Sigmoid colon (tissue), 7 donors: ENCODE measurements at places on chromosomes 11 and 22.
A peak's percentile ranks its signal among the peaks of the same experiment; 100 is the strongest.

GRCh38 chr22:34761111-34761510 lies 304.8 kb upstream of the ISX start:
- H3K36me3 ChIP-seq: no peaks in the 10 kb centered on the region
- DNase-seq: no peak
- no peak overlapping the region for H3K27ac ChIP-seq
- no peak overlapping the region for H3K4me3 ChIP-seq

DNA sequence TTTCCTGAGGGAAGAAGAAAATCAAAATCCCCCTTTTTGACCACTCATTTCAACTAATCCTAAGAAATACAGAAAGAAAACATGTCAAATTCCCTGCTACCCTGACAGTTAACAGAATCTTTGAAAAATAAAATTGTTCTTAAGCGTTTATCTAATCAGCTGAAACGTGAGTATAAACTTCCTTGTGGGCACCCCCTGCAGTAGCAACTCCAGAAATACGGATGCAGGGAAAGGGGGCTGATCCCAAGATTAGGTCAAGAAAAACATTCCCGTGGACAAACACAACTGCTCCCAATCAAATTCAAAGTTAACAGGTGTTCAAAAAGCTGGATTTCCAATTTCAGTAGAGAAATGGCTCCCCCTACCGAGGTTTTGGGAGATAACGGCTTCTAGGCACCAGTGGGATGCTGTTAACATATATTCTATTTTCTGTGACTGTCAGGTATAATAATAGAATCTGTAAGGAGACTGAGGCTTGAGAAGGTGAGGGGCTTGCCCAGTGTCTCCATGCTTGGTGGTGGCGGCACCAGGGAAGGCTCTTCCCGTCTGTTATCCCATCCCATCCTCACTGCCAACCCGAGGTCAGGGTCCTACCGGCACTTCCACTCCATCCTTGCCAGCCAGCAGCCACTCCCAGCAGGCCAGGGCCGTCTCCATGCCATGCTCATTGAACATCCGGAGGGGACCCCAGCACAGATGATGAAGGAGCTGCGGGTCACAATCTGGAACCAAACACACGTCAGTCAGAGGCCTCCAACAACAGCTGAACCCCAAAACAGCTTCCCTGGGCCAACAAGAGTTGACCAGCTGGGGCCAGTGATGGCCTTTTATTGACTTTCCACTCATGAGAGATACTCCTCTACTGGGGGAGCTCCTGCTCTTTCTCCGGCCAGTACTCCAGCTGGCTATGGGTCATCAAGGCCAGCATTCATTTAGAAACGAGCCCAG lies 32.0 kb upstream of the SERPIND1 start:
- no peak overlapping the region for H3K4me3 ChIP-seq
- DNase-seq: no peak
- peaks cover 53% of the 10 kb centered on the region for H3K36me3 ChIP-seq
- no peak overlapping the region for H3K27ac ChIP-seq

- H3K27me3 ChIP-seq: peaks cover 4% of the 10 kb centered on the region
- no peak within 1 kb of the TSS for H3K27ac ChIP-seq
- no peaks in the 10 kb centered on the region for H3K36me3 ChIP-seq
- no peaks in the 10 kb centered on the region for H3K4me1 ChIP-seq
- H3K4me3 ChIP-seq: no peak within 1 kb of the TSS
Observed at GRCh38 chr22:24427500-24428164, at the start of gene ADORA2A. Gene ADORA2A, plus strand, starts transcription at chr22:24427599. Its CDS starts 5,806 bp downstream, at chr22:24433405.

DNA sequence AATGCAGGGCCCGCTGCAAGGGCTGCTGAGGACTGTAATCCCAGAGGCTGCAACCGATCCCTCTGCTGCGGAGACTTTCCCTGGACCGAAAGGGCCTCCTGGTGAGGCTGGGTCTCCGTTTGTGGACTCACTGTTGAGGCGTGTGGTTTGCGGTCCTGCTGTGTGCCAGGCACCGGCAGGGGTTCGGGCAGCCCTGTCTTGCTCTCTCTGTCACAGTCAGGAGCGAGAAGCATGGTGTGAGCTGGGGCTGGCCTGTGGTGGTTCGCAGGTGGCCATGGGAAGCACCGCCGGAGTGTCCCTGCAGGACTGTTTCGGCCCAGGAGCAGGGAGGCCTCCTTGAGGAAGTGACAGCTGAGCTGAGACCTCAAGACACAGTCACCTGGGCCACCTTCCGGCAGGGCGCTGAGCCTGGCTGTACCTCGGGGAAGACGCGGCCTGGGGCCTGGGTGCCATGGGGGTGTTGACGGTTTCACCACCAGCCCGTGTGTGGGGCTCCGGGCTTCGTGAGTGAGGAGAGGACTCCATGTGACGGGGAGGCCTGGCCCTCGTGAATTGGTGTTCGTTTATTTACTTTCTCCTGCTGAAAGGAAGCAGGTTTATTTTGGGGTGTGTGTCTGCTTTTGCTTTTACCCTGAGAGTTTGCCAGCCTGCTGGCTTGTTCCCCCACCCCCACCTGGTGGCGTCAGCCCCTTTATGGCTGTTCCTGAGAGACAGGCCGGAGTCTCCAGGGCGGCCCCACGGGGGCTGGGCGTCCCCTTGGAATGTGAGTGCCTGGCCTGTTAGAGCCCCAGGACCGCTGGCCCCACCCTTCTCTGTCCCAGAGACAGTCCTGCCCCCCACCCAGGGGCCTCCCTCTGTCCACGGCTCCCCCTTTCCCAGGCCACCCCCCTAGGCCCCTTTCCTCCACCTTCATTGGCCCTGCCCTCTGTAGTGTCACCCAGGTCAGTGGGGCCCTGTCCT lies 122.5 kb downstream of the KCNQ1OT1 start:
- no peak overlapping the region for H3K4me3 ChIP-seq
- H3K36me3 ChIP-seq: no peaks in the 10 kb centered on the region
- H3K4me1 ChIP-seq: no peaks in the 10 kb centered on the region
- peak; percentile 50 for DNase-seq
- no peaks in the 10 kb centered on the region for H3K27me3 ChIP-seq

- peak overlapping the region; percentile 54 for H3K27ac ChIP-seq
- H3K4me3 ChIP-seq: no peak overlapping the region
- H3K4me1 ChIP-seq: peaks cover 12% of the 10 kb centered on the region
Observed at GRCh38 chr11:116413301-116414242, 359.2 kb downstream of the BUD13 start.

DNA sequence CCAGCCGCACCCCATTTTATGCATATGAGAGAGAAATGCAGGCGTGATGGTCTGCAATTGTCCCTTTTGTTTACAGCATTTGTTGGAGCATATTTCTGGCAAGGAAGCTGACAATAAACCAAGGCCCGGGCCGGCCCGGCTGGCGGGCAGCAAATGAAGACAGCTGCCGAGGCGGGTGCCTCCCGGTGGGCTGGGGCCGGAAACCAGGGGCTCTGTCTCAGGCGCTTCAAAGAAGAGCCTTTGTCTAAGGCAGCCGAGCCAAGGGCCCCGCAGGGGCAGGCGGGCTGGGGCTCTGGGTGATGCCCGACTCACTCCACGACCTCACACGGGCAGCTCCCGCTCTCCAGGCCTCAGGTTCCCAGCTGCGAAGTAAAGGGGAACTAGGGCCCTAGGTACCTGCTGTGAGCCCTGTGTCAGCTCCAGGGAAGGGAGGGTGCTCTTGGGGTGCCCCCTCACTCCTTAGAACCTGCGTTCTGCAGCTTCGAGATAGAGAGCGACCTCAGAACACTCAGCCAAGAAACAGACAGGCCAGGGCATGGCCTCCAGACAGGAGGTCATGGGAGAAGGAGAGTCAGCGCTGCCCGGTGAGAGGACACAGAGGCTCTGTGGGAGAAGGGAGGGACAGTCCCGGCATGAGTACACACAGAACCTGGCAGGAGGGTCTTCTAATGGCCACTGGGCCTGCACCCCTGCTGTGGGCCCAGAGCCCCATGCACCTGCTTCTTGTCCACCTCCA lies 2.4 kb downstream of the LINC01488 start:
- H3K27me3 ChIP-seq: no peaks in the 10 kb centered on the region
- no peak overlapping the region for H3K27ac ChIP-seq
- H3K36me3 ChIP-seq: no peaks in the 10 kb centered on the region
- H3K4me3 ChIP-seq: no peak overlapping the region
- no peak for DNase-seq

DNA sequence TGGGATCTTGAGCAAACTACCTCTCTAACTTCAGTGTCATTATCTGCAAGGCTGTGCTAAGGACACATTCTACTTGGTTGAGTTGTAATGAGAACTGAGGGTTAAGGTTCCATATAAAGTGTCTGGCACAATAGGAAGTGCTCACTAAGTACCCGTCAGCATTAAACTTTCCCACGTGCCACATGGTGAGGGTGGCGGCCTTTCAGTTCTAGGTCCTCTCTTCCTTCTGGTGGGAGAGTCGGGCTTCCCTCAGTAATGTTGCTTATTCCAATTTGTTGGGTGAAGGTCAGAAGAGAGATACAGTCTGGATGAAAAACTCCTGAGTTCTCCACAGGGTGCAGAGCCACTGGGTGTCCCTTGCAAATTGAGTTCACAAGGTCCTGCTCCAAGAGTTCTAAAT lies 4.6 kb upstream of the CD6 start:
- H3K4me1 ChIP-seq: no peaks in the 10 kb centered on the region
- DNase-seq: no peak
- no peak overlapping the region for H3K27ac ChIP-seq
- H3K36me3 ChIP-seq: no peaks in the 10 kb centered on the region
- no peaks in the 10 kb centered on the region for H3K27me3 ChIP-seq
- no peak overlapping the region for H3K4me3 ChIP-seq

- H3K27me3 ChIP-seq: no peaks in the 10 kb centered on the region
- H3K4me3 ChIP-seq: no peak overlapping the region
- no peaks in the 10 kb centered on the region for H3K36me3 ChIP-seq
- no peaks in the 10 kb centered on the region for H3K4me1 ChIP-seq
- H3K27ac ChIP-seq: no peak overlapping the region
Observed at GRCh38 chr11:106304274-106304673, 226.8 kb downstream of the AASDHPPT start.

GRCh38 chr22:27317971-27318428 lies 483.6 kb downstream of the MN1 start:
- DNase-seq: no peak
- H3K27me3 ChIP-seq: no peaks in the 10 kb centered on the region
- no peak overlapping the region for H3K27ac ChIP-seq
- no peaks in the 10 kb centered on the region for H3K4me1 ChIP-seq

GRCh38 chr11:77669848-77670511 lies 32.4 kb upstream of the CLNS1A start:
- no peak overlapping the region for H3K27ac ChIP-seq
- no peak overlapping the region for H3K4me3 ChIP-seq
- H3K4me1 ChIP-seq: peaks cover 6% of the 10 kb centered on the region
- no peaks in the 10 kb centered on the region for H3K27me3 ChIP-seq
- DNase-seq: no peak
- peaks cover 29% of the 10 kb centered on the region for H3K36me3 ChIP-seq

GRCh38 chr11:21909145-21909544 lies 283.7 kb upstream of the ANO5 start:
- no peaks in the 10 kb centered on the region for H3K36me3 ChIP-seq
- no peaks in the 10 kb centered on the region for H3K27me3 ChIP-seq
- H3K27ac ChIP-seq: no peak overlapping the region
- H3K4me3 ChIP-seq: no peak overlapping the region
- H3K4me1 ChIP-seq: no peaks in the 10 kb centered on the region
- DNase-seq: no peak

GRCh38 chr22:20650294-20651207 lies 123.4 kb upstream of the SERPIND1 start:
- H3K4me1 ChIP-seq: no peaks in the 10 kb centered on the region
- no peak overlapping the region for H3K4me3 ChIP-seq
- no peaks in the 10 kb centered on the region for H3K27me3 ChIP-seq
- no peaks in the 10 kb centered on the region for H3K36me3 ChIP-seq
- DNase-seq: no peak
- H3K27ac ChIP-seq: no peak overlapping the region

GRCh38 chr11:11117730-11118129 lies 235.3 kb downstream of the CSNK2A3 start:
- no peaks in the 10 kb centered on the region for H3K27me3 ChIP-seq
- no peaks in the 10 kb centered on the region for H3K4me1 ChIP-seq
- H3K27ac ChIP-seq: no peak overlapping the region
- no peak for DNase-seq
- H3K4me3 ChIP-seq: no peak overlapping the region
- H3K36me3 ChIP-seq: no peaks in the 10 kb centered on the region

GRCh38 chr22:49925525-49926128 lies 7.2 kb downstream of the CRELD2 start:
- no peak overlapping the region for H3K4me3 ChIP-seq
- DNase-seq: no peak
- H3K27ac ChIP-seq: no peak overlapping the region
- peaks cover 17% of the 10 kb centered on the region for H3K27me3 ChIP-seq
- H3K4me1 ChIP-seq: peaks cover 13% of the 10 kb centered on the region

DNA sequence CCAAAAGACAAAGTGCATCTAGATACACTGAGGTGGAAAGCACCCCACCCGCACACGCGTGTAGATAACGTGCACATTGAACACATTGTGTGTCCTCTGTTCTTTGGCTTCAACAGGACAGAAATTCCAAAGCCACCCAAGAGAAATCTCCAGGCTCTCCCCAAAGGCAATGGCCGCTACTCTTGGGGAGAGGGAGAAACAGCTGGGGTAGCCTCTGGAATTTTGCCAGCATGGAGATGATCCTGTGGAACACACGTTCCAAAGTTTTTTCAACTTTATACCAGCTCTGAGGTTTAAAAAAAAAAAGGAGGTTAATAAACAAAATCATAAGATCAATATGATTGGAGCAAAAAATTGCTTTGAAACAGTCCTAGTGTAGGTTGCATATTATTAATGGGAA lies 63.0 kb upstream of the CD82 start:
- H3K4me1 ChIP-seq: no peaks in the 10 kb centered on the region
- no peak for DNase-seq
- no peaks in the 10 kb centered on the region for H3K36me3 ChIP-seq
- H3K4me3 ChIP-seq: no peak overlapping the region
- no peak overlapping the region for H3K27ac ChIP-seq

GRCh38 chr11:71400216-71400615 lies 48.0 kb downstream of the DHCR7 start:
- no peaks in the 10 kb centered on the region for H3K4me1 ChIP-seq
- no peak overlapping the region for H3K27ac ChIP-seq
- H3K36me3 ChIP-seq: no peaks in the 10 kb centered on the region
- no peak overlapping the region for H3K4me3 ChIP-seq

DNA sequence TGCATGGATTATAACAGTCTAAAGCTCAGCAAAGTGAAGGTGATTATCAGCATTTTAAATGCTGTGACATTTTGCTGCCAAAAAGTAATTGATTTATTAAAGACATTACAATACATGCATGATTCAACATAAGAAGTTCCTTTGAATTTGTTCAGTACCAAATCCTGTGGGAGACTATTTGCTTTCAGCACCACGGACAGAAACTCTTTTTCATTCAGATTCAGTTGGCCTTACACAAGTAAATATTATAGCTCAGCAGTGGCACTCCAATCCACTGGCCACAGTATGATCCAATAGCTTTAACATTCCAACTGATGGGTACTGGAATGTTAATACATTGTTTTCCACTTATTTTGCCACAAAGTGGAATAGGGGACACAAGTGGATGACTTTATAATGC lies 806.7 kb downstream of the NTM start:
- H3K4me3 ChIP-seq: no peak overlapping the region
- H3K36me3 ChIP-seq: no peaks in the 10 kb centered on the region
- DNase-seq: no peak
- no peaks in the 10 kb centered on the region for H3K27me3 ChIP-seq
- no peaks in the 10 kb centered on the region for H3K4me1 ChIP-seq

GRCh38 chr22:24482575-24482974 lies 12.6 kb upstream of the UPB1 start:
- H3K27me3 ChIP-seq: no peaks in the 10 kb centered on the region
- H3K27ac ChIP-seq: peak overlapping the region; percentile 27
- no peak overlapping the region for H3K4me3 ChIP-seq
- no peak for DNase-seq
- no peaks in the 10 kb centered on the region for H3K36me3 ChIP-seq

- DNase-seq: peak; percentile 82
- peaks cover 7% of the 10 kb centered on the region for H3K27me3 ChIP-seq
- no peak overlapping the region for H3K27ac ChIP-seq
- no peaks in the 10 kb centered on the region for H3K36me3 ChIP-seq
- no peaks in the 10 kb centered on the region for H3K4me1 ChIP-seq
Observed at GRCh38 chr22:44735518-44736428, 16.6 kb upstream of the ARHGAP8 start.
